NCI-H748 treated with DMSO at 0.1 percent for 48 hours (cell line): ENCODE measurements at places on chromosomes 12 and 14.

- no peak for DNase-seq
Measured at GRCh38 chr12:52837781-52838608, 3.9 kb upstream of the KRT79 start.

DNA sequence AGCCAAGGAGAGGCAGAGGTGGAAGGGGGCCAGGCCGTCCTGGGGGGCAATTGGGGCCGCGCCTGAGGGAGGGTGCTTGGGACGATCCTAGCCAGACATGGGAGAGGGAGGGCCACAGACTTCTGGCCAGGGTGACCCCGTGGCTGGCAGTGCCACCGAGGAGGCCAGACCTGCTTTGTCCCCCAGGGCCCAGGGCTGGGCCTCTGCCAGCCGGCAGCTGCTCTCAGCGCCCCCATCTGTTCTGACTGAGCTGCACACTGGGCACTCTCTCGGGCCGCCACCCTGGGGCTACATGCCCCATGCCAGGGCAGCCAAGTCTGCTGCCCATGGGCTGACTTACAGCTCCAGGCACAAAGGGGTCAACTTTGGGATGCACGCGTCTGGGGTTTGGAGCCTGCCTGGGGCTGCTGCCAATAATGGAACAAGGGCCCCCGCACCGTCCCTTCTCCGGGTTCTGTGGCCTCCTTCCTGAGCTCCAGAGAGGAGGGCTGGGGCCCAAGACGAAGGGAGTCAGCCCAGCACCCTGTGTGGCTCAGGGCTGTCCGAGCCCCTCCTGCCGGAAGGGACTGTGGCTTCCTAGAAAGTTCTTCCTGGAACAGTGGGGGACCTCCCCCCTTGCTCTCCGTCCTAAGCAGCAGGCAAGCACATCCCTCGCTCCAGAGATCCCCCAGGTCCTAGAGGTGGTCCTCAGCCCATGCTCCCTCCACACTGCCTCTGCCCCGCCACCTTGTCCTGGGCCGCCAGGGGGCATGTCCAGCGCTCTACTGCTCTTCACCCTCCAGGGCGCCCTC is 1.1 kb downstream of the ADSS1 start:
- no peak for DNase-seq

GRCh38 chr12:69540987-69541386 is 44.3 kb upstream of the CCT2 start:
- no peak for DNase-seq

DNA sequence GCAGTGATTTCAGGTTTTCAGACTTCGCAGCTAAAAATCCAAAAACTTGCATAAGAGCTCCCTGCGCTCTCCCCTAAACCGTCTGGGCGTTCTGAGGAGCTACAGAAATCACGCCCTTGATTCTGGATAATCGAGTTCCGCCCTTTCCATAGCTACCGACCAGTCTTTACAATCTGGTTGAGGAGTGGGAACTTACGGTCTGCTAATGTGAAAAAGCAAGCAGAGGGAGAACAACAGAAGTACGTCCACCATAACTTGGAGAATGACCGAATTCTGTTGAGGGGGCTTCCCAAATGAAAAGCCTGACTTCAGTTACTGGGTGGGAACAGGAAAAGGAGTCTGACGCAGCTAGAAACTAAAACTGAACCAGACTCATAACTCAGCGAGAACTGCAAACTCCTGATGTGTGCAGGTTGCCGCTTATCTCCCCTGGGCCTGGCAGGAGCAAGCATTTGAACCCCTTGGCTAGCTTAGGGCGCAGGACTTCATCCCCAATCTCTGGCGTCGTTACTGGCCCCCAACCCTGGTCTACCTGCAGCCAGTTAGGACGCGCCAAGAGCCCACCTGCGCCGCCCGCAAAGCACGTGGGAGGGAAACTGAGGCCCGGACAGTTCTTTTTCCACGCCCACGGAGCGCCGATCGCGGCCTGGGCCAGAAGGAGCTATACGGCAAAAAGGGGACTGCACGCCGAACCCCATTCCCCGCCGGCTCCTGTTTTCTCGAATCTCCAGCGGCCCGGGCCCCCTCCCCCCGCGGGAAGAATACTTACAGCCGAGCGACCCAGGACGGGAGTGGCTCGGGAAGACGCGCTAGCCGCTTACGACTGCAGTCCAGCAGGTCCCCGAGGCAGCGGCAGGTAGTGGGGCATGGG is 838 bp downstream of the LRIG3 start:
- peak; percentile 56 for DNase-seq

- no peak for DNase-seq
Measured at GRCh38 chr12:104446646-104447421, 9.9 kb upstream of the CHST11 start.

GRCh38 chr12:120834489-120835303 is 69.5 kb downstream of the SPPL3 start:
- DNase-seq: no peak

- DNase-seq: no peak
Measured at GRCh38 chr12:45644541-45644940, 85.0 kb upstream of the ARID2 start.

- peak; percentile 15 for DNase-seq
Measured at GRCh38 chr12:5480938-5481303, 49.0 kb downstream of the NTF3 start.

- no peak for DNase-seq
Measured at GRCh38 chr12:65335021-65335714, 56.7 kb downstream of the MSRB3 start.

DNA sequence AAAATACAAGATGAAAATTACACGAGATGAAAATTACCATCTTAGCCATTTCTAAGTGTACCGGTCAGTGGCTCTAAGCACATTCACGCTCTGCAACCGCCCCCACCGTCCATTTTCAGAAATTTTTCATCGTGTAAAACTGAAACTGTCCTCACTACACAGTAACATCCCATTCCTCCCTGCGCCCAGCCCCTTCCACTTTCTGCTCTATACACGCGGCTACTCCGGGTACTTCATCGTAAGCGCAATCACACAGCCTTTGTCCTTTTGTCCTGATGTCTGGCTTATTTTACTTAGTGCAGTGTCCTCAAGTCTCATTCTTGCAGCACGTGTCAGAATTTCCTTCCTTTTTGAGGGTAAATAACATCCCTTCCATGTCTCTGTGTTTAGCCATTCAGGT is 3.6 kb upstream of the GPR132 start:
- no peak for DNase-seq
